ENCODE measurements at places on chromosomes 13 and 19.

- DNase-seq: no peak
Measured at GRCh38 chr19:38013913-38014580, 107.0 kb downstream of the SIPA1L3 start.

- DNase-seq: no peak
Measured at GRCh38 chr13:27130979-27131623, 40.5 kb downstream of the USP12 start.

GRCh38 chr13:98827449-98827848 lies 75.0 kb upstream of the SLC15A1 start:
- no peak for DNase-seq

DNA sequence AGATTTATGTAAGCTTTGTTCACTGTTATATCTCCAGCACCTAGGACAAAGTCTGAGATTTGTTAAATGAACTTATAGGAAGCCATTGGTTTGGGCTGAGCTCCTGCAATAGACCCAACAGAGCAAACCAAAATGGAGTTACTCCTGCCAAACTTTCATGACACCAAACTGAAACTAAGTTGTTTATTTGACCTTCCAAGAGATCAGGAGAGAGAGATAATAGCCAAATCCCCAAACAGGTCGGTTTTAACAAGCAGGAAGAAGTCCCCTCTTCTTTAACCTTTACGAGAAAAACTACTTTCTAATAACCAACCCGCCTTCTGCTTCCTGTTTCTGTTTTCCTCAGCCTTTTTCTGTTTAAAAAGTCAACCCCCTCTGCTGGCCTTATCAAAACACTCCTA lies 54.9 kb upstream of the ATP12A start:
- no peak for DNase-seq

GRCh38 chr19:19040417-19040816 lies 7.0 kb downstream of the ARMC6 start:
- DNase-seq: no peak

GRCh38 chr13:78910147-78910546 lies 251.2 kb upstream of the OBI1 start:
- no peak for DNase-seq

- DNase-seq: no peak
Measured at GRCh38 chr13:30340331-30341250, 33.2 kb upstream of the KATNAL1 start.

DNA sequence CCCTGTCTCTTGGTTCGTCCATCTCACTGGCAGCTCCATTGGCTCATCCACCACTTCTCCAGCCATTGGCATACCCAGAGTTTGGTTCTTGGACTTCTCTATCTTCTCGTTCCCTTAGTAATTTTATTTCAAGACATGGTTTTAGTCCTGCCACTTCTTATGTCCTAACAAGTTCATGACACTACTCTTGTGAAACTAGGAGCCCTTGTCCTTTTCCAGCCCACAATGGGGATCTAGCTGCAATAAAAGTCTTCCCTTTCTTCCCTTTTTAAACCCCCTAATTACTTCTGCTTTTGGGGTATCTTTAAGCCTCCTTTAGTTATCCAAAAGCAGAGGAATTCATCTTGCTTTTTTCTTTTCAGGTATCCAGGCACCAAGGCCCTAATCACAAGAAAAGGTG lies 2.9 kb upstream of the RCBTB2 start:
- no peak for DNase-seq

DNA sequence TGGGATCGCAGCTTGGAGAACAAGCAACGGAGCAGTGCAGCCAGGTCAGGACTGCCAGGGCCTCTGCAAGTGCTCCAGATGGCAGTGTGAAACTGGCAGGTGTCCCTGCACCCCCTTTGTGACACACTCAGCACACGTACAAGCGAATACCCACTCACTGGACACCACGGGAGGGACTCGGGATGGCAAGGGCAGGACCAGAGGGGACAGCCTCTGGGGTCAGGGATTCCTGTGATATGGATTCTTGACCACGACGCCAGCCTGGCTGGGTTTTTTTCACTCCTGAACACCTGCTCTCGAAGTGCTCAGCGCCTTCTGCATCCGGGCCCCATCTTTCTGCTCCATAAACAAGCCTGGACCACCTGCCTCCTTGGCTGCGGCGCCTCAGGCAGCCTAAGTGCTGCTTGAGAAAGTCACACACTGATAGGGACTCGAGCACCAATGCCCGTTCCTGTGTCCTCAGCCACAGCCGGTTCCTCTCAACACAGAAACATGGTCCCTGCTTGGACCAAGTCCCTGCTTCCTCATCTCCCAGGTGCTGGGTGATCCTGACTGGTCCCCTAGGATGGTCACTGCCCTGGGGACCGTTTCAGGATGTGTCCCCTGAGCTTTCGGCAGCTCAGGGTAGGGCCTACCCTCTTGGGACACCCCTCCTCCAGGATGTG lies 22.0 kb downstream of the ELAVL1 start:
- DNase-seq: no peak

- no peak for DNase-seq
Measured at GRCh38 chr13:20825477-20825875, 51.7 kb upstream of the EEF1AKMT1 start.

GRCh38 chr13:65638572-65639168 lies 1591.5 kb downstream of the PCDH9 start:
- DNase-seq: no peak

- no peak for DNase-seq
Measured at GRCh38 chr19:28898249-28898648, 314.7 kb downstream of the UQCRFS1 start.

DNA sequence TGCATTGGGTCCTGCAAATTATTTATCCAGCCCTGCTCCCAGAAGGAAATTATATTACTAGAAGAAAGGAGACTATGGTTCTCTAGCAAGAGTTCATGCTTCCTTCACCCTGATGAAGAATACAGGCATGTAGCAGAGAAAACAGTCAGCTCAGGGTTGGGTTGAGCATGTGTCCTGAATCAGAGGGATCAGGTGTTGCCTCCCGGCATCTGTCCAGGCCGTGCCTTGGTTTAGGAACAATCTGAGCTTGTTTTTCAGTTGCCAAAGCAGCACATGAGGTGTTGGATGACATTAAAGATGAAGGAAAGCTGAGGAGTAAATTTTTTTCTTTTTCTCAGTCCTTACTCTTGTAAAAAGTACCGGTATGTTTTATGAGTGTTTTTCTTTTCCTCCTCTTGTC lies 62.0 kb downstream of the KL start:
- DNase-seq: no peak

DNA sequence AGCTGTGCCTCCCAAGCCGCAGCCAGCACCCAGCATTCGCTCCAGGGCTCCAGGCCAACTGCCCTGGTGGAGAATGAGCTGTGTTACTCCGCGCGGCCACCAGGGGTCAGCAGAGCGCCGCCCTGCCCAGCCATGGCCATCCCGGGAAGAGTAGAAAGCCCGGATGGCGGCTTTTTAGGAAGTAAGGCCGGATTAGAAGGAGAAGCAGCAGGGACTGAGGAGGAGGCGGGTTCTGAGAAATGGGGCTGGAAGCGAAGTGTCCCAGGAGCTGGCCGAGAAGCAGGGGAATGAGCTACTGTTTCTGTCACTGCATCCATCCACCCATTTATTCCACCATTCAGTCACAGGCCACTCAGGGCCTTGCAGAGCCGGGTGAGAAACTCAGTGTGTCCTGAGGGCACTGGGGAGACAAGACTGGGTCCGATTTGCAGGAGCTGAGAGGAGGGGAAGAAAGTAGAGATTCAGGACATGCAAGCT lies 6.6 kb upstream of the NPAS1 start:
- no peak for DNase-seq

DNA sequence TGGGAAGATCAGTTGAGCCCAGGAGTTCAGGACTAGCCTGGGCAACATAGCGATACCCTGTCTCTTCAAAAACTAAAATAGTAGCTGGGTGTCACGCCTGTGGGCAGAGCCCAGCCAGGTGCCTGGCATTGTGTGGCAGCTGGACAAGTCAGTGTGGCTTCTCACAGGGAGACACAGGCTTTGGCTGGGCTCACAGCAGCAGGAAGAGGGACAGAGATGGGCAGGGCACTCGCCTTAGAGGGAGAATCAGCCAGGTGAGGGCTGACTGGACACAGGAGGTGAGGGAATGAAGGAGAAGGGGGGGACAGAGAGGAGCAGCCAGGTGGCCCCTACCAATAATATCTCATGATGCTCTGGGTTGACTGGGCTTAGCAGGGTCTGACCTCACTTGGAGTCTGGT lies 3.3 kb downstream of the FAM32A start:
- DNase-seq: no peak

GRCh38 chr19:36686365-36687213 lies 823 bp upstream of the ZNF567 start:
- no peak for DNase-seq

DNA sequence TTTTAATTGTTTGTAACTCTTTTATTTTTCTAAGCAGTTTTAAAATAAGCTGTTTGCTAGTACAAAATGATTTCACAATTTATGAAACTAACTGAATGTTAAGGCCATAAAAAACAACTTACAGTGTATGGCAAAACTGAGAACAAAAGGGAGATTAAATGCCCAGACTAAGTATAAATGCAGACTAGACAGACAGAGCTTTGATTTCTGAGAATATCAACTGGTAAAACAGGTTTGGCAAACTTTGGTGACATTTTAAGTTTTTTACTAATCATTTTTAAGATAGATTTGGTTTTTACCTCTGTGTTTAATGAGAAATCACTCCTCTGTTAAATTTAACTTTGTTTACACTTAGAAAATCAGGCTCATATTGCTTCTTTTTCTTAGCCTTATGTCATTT lies 127.5 kb upstream of the KLF5 start:
- no peak for DNase-seq

DNA sequence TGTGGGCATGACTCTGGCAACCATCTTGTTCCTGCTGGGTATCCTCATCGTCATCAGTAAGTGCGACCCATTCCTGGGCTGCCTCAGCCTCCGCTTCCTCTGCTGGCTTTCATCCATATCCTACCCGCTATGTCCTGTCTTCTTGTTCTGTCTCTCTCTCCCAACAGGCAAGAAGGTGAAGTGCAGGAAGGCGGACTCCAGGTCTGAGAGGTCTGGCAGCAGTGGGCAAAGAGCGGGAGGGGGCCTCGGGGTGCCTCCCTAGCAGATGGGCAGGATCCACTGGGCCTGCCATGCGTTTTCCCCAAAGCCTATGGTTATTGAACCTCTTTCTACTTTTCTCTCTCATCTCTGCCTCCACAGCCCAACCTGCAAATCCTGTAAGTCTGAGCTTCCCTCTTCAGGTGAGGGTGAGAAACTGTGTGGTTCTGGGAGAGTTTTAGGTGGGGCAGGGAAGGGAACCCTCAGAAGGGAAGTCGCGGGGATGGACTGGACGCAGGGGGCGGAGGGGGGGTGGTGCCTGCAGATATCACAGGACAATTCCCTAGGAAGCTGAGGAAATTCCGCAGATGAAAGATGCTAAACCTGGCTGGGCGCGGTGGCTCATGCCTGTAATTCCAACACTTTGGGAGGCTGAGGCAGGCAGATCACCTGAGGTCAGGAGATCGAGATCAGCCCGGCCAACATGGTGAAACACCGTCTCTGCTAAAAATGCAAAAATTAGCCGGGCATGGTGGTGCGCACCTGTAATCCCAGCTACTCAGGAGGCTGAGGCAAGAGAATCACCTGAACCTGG lies 3.1 kb upstream of the FXYD5 start:
- no peak for DNase-seq

- DNase-seq: no peak
Measured at GRCh38 chr13:33341861-33342452, 56.4 kb upstream of the STARD13 start.

DNA sequence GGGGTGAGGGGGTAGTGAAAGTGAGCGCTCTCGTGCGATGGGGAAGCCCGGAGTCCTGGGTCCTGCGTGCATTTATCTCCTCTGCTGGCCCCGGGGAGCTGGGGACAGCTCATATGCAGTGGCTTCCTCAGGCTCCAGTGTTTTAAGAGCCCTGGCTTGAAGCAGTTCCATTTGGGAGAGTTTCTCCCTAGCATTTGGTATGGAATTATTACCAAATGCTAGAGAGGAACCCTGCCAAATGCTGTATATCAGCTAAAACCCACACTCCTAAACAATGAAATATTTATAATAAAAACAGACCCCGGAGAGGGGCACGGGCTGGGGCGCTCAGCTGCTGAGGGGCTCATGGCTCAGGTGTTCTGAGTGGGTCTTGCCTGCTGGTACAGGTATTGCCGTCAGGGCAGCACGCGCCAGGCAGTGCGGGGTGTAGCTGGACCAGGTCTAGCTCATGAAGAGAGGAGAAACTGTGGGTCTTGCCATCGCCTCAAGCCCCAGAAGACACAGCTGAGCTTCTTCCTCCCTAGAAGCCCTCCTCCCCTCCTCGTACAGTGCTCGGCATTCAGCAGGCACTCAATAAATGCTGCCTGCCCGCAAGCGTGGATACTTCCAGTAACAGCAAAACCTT lies 163.6 kb upstream of the ZNF536 start:
- DNase-seq: no peak

DNA sequence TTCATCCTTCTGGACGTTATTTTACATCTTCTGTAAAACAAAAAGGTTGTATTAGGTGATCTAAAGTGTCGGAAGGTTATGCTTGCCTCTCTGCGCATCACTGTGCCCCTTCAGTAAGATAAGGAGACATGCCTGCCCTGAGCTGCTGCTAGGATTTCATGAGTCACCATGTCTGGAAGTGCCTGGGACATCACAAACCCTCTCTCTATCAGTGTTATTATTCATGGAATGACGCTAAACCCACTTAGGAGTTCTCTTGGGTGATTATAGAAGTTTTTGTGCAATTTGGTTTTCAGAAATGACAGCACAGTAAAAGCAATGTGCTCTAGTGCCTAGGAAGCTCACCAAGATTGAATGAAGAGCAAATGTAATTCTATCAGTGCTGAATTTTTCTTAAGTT lies 617.7 kb downstream of the DCT start:
- no peak for DNase-seq

DNA sequence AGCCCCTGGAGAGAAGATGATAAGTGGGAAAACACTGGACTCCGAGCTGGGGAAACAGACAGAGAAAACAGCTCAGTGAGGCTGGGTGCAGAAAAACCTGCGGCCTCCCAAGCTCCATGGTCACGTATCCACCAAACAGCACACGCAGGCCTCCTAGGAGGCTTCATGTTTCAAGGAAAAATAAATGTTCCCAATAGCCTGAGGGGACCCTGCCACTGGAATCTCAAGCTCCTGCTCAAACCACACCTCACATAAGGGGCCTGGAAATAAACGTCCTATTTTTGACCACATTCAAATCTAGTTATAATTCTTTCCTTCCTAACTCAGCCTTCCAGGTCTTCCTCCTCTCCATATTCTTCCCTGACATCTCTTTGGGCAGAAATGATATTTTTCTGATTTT lies 225.7 kb downstream of the ABCC4 start:
- DNase-seq: no peak

DNA sequence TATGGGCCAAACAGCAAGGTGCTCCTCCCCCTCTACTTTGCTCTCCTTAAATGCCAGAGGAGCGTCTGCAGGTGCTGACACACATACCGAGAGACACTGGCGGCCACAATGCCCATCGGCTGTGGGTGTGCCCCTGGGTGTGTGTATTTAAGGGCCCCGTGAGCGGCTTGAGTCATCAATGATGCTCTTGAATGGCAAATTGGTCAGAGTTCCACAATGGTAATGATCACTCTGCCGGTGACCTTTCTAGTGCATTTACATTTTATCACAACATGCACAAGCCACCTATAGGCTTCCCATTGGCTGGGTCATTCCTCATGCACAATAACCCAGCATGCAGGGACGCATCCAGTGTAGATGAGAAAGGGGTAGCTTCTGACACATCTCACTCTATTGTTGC lies 124.8 kb downstream of the ZNF536 start:
- no peak for DNase-seq

- no peak for DNase-seq
Measured at GRCh38 chr13:36090592-36090991, 40.6 kb downstream of the DCLK1 start.

- no peak for DNase-seq
Measured at GRCh38 chr19:27865927-27866777, 1346.8 kb downstream of the UQCRFS1 start.

All from NCI-H187 treated with DMSO at 0.1 percent for 48 hours (cell line).